ENCODE measurements at places on chromosomes 11 and 22.

- peak; percentile 92 for DNase-seq
Measured at GRCh38 chr11:554428-555226, 5.9 kb downstream of the LMNTD2 start.

DNA sequence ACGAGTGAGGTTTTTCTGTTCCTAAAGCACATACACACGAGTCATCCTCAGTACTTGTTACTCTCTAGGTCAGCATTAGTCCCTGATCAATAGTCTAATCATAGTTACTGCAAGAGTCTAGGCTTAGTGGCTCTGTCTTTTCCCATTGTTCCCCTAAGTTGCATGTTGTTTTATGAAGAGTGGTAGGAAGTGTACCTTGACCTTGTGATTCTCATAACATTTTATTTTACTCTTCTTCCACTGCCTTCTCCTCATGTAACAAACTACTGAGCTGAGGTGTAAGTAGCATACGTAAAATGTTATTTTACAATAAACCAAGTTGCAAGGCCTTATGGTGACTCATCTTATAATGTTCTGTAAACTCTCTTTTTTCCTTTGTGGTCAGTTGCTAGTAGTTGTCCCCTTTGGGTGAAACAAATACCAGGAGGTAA lies 15.0 kb downstream of the METTL15 start:
- no peak for DNase-seq

DNA sequence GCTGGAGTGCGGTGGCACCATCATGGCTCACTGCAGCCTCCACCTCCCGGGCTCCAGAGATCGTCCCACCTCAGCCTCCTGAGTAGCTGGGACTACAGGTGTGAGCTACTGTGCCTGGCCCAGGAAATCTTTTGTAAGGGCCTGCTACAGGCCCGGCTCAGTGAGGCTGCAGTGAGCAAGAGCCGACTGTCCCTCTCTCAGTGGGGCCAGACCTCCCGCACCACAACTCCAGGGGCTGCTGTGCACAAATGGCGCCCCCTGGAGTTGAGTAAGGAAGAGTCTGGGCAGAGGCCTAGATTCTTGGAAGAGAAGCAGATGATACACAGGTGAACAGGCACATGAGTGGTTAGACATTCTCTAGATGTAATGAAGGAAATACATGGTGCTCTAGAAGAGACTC lies 7.0 kb downstream of the SERHL2 start:
- no peak for DNase-seq

DNA sequence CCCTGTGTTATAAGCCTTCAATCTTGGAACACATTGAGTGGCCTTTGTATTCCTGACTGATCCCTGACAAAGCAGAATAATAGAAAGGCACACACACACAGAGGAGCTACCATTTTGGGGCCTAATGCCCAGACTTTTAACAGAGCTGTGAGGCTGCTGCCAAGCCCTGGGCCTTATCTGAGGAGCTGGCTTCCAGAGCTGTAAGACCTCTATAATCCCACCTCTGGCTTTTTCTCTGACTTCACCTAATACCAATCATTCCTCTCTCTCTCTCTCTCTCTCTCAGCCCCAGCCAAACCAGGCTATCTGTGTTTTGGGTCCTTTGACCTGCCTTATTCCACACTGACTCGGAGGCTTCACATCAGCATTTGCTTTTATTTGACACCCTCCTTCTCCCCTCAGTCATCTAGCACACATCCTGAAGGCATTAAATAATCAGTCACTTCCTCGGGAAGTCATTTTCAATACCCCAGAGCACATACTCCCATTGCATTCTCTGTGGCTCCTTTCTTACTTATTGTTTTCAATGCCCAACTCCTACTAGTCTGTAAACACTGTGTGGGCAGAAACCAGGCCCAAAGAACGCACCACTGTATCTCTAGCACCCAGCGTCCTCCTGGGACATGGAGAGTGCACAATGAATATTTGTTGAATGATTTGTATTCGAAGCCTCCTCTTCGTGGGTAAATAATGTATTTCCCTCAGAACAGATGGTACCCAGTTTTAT lies 21.2 kb upstream of the TRIM44 start:
- DNase-seq: no peak
